ENCODE measurements at places on chromosomes 11 and 22.
A peak's percentile ranks its signal among the peaks of the same experiment; 100 is the strongest.

DNA sequence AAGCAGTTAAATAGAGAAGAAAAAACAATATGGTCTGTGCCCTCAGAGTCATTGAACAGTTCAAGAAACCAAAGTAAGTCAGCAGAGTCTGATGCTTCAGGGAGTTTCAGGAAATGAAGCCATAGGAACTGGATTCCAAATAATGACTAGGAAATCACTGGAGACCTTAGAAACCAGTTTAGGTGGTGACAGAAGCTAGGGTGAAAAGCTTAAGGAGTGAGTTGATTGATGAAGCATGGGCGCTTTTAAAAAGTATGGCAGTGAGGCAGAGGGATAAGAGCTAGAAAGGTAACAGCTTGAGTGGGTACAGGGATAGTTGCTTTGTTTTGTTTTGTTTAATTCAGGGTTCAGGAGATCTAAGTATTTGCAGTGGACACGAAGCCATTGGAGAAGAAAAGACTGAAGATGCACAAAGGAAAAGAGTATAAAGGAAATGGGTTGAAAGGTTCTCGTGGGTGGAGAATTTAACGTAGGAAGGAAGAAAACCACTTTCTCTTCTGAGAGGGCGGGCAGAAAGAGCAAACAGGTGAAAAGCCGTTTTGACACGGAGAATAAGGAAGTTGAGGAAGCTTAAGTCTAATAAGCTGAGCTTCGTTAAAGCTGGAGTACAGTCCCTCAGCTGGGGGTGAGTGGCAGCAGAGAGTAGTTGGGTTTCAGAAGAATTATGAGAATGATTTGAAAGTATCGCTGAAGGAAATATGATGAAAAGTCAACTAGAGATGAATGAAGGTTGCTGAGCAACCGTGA, 14.8 kb downstream of the SGSM3 start:
- DNase-seq, result peak; percentile 52

GRCh38 chr11:78192223-78192719, 3.6 kb downstream of the USP35 start:
- peak; percentile 97 for DNase-seq

GRCh38 chr11:27700351-27701301, at the start of gene BDNF:
Gene BDNF, minus strand, starts transcription at chr11:27700455. Its CDS starts 41,891 bp downstream, at chr11:27658564.
- no peak for DNase-seq

GRCh38 chr22:19795617-19796008, 35.0 kb downstream of the TBX1 start:
- DNase-seq, result no peak

DNA sequence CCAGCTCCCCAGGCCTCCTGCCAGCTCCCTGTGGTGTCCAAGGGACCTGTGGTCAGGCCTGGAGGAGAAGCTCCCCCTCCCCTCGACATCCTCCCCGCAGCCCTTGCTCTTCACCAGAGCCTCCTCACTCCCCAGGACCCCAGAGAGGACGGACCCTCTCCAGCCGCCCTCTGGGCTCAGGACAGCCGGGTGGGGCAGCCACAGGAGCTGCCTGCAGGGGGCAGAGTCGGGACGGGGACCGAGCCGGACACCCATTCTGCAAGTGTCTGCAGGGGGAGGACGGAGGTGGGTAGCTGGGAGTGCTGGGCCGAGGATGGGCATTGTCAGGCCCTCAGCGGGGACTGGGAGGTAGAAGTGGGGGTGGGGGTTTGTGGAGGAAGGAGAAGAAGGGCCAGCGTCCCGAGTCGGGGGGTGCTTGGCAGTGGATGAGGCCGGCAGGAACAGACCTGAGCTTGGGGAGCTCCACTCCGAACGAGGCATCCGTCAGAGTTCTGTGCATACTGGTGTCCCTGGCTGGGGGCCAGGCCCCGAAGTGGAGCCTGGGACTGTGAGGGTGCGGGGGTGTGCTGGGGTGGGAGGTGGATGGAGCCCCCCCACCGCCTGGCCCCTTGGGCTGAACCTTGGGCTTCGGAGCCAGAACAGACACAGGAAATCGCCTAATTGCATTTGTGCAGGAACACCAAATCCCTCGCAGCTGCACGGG, 15.2 kb downstream of the PRR33 start:
- DNase-seq, result peak; percentile 48

- no peak for DNase-seq
Observed at GRCh38 chr11:111302298-111302697, 4.0 kb downstream of the POU2AF3 start.

- no peak for DNase-seq
Observed at GRCh38 chr22:16609548-16610261, 17.1 kb upstream of the CCT8L2 start.
